T-helper 22 cell (primary cell): ENCODE measurements at places on chromosomes 4 and X.

- DNase-seq = no peak
Observed at GRCh38 chrX:148593146-148593545, 92.7 kb downstream of the AFF2 start.

- DNase-seq = no peak
Observed at GRCh38 chrX:45845142-45845541, 644.5 kb upstream of the DIPK2B start.

DNA sequence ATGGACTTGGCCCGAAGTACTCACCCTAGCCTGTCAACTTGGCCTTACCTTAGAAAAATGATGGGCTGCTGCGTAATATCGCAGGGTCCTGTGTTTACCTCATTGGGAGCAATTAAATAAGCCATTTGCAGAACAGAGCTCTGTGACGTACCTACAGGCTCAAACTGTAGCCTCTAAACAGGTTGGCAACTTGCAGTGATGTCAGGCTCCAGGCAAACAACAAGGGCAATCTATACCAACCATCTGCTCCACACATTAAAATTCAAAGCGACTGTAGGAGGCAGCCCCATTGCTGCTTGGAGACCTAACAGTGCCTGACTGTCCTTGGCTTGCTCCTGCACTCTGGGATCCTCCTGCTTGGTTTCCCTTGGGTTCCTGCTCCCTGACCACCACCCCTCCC is 17.2 kb downstream of the VGLL1 start:
- no peak for DNase-seq

- DNase-seq = no peak
Observed at GRCh38 chr4:162644346-162644745, 480.5 kb upstream of the FSTL5 start.

DNA sequence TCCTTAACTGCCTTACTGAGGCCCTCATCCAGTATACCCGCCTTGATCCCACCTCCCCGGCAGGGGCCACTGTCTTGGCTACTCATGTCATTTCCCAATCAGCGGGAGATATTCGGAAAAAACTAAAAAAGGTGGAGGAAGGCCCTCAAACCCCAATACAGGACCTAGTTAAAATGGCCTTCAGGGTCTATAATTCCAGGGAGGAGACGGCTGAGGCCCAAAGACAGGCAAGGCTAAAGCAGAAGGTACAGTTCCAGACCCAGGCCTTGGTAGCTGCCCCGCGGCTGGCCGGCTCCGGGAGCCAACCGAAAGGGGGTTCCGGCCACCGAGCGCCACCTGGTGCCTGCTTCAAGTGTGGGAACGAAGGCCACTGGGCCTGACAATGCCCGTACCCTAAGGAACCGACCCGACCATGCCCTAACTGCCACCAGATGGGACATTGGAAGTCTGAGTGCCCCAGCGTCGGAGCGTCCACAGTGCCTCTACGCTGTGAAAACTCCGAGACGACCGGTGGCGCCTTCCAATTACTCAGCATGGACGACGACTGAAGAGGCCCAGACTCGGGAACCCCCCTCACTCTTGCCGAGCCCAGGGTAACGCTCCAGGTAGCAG is 959.6 kb downstream of the RPA4 start:
- DNase-seq = no peak

DNA sequence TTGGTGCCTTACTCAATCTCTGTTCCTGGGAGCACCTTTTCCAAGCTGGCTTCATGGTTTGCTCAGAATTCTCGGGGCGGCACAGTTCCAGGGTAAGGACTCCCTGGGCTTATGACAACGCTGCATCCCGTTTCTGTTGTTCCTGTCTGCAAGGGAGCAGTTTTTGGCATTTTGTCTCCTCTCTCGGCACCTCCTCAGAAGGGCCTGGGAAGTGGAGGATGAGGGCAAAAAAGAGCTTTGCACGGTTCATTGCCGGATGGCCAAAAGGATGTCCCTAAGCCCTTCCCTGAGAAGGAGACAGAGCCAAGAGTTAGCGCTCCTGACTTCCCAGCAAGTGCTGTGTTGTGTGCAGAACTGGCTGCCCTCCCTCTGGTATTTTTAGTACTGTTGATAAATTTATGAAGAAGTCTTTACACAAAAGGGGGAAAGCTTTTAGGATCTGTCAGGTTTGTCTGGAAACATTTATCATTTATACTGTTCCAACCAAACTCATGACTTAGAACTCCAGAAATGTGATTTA is 13.4 kb downstream of the SRD5A3 start:
- no peak for DNase-seq

DNA sequence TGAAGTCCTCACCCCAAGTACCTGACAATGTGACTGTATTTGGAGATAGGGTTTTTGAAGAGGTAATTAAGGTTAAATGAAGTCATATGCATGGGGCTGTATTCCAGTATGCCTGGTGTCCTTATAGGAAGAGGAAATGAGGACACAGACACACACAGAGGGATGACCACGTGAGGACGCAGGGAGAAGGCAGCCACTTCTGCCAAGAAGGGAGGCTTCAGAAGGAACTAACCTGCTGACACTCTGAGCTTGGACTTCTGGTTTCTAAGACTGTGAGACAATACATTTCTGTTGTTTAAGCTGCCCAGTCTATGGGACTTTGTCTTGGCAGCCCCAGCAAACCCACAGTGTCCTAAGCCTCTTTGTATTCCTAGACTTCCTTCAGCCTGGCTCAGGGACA is 3.0 kb upstream of the SLC2A9 start:
- no peak for DNase-seq

DNA sequence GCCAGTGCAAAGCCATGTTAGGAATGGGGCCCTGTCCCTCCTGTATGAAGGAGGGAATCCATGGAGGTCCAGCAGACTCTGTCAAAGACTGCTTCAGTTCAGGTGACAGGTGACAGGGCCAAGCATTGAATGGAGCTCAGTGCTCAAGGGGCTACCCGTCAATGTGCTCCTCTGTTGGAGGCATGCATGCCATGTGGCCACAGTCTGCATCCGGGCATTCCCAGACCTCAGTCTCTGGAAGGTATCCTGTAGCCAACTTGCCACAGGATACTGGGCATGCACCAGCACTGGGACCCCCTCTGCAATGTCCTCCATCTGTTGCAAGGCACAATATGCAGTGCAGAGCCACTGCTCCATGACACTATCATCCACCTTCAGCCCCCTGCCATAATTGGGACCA is 136.1 kb upstream of the GATB start:
- no peak for DNase-seq

- DNase-seq = no peak
Observed at GRCh38 chr4:137703195-137703594, 170.9 kb upstream of the PCDH18 start.

GRCh38 chr4:139210486-139210885 is 33.5 kb upstream of the ELF2 start:
- no peak for DNase-seq

- DNase-seq = no peak
Observed at GRCh38 chr4:20251031-20251795, 492 bp upstream of the SLIT2 start.

- no peak for DNase-seq
Observed at GRCh38 chrX:2677764-2678163, 13.3 kb upstream of the CD99 start.

DNA sequence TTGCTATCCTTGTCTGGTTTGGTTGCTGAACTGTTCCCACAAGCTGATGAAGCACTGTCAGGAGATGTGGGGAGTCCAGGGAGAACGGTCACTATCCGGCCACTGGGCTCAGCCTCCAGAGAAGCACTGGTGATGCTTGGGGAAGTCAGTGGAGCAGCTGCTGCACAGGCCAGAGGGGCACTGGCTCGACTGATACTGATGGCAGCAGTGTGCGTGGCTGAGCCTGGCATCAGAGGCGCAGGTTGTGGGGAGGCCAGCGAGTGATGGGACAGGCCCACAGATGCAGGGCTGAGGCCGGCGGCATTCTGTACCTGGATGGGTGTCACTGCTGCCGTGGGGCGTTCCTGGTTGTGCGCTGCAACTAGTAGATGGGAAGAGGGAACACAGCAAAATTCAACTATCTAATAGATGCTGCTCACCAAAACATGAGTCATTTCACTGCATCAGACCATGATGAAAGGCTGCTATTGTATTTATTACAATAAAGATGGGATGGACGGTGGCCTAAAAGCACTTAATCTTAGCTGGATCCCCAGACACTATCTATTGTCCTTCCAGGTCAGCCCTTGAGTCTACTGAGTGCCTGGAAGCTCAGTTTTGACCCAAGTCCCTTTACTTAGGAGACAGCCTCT is 106.3 kb upstream of the CBR4 start:
- DNase-seq = no peak

DNA sequence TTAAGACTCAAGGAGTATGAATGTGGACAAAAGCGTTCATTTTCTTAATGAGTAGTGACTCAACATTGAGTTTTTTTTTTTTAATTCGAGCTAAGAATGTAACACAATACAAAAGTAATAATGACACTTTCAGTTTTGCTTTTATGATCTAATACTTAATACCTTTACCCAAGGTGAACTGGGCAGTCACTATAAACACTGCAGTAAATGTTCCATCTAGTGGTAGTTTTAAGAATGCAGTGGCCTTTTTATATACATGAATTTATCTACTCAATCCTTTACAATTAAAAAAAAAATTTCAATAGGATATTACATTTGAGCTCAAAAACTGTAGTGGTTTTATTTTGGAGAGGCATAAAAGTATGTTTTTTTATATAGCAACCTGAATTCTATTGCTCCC is 33.9 kb downstream of the PDK3 start:
- no peak for DNase-seq

DNA sequence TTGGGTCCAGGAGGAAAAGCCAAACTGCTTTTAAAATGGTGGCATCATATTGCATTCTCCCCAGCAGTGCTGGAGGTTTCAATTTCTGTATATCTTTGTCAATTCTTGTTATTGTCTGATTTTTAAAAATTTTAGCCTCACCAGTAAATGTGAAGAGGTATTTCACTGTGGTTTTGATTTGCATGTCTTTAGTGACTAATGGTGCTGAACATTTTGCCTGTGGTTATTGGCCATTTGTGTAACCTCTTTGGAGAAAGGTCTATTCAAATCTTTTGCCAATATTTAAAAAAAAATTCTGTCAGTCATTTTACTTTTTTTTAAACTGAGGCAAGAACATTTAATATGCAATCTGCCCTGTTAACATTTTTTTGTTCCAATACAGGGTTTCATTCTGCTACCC is 322.1 kb downstream of the TLL1 start:
- no peak for DNase-seq

DNA sequence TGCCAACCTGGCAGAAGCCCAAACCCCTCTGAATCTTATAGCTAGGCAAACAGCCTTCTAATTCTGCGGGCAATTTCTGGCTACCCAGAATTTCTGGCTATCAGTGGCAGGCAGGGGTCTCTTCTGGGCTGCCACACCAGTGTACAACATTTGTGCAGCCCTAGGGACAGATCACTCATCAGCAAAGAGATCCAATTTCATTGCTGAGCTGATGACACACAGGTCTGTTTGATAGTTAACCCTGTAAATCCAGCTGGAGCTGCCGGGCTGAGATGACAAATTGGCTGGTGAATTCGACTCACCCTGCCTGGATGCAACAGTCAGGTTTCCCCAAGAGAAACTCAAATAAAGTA is 2.4 kb downstream of the MID1 start:
- DNase-seq = no peak

- DNase-seq = no peak
Observed at GRCh38 chrX:50838820-50839600, 25.0 kb upstream of the SHROOM4 start.

GRCh38 chr4:182600093-182600492 is 317.1 kb downstream of the DCTD start:
- DNase-seq = no peak

- no peak for DNase-seq
Observed at GRCh38 chrX:134547047-134547679, 87.2 kb downstream of the HPRT1 start.

- DNase-seq = no peak
Observed at GRCh38 chrX:133654811-133655210, 239.5 kb upstream of the GPC4 start.

GRCh38 chr4:137394018-137394417 is 138.3 kb downstream of the PCDH18 start:
- no peak for DNase-seq

DNA sequence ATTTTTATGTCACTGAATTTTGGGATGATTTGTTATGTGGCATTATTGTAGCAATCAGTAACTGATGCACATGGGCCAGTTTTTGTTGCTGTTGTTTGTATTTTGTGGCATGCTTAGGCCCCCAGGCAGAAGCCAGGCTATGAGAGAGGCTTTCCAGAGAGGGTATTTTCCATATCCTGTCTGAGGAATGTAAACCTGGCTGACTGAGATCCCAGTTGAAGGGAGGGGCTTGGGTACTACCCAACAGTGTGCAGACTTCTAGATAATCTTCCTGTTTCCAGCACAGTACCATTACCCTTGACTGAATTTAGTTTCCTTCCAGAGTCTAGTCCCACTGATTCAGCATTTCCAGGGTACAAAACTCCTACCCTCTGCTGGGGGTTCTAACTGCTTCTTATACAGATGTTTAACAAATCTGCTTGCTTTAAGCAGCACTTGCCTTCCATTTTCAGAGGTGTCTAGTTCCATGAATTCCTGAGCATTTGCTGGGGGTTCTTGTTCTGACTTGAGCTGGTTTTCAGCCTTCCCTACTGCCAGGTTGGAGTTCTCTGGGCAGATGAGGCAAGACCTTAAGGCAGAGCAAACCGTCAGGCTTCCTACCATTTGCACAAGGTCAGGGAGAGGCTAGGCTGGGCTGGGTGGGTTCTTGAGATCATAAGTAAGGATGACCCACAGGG is 104.7 kb upstream of the EGFL6 start:
- no peak for DNase-seq

DNA sequence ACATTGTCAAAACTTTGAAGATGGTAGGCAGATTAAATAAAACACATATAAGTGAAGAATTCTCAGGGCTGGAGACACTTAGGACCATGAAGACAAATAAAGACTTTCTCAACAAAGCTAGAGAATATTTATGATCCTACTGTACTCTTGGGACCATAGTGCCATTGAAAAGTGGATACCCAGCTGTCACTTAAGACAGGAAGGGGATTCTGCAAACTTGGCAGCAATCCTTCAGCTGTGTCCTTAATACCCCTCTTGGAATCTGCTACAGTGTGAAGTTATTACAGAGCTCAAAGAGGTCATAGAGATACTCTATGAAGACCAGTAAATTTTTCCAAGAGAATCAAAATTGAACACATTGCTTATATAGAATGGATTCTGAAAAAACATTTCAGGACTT is 24.3 kb downstream of the PDE5A start:
- no peak for DNase-seq

- DNase-seq = no peak
Observed at GRCh38 chr4:76235915-76236314, 15.6 kb upstream of the FAM47E start.

GRCh38 chrX:75623535-75623934 is 100.7 kb upstream of the ZDHHC15 start:
- no peak for DNase-seq

- no peak for DNase-seq
Observed at GRCh38 chrX:47637546-47638195, 7.9 kb upstream of the CFP start.

DNA sequence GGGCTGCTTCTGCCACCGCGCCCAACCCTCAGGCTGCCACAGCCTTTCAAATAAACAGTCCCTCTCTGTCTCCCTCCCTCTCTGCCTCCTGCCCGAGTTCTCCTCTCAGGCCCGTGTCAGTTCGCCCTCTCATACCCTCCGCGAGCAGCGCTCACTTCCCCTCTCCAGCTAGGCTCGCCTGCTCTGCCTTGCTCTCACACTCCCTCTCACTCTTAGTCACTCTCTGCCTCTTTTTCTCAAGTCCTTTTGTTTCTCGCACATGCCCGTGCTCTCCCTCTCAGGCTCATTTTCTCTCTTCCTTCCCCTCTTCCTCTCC is 3.2 kb downstream of the EFNB1 start:
- DNase-seq = no peak

- no peak for DNase-seq
Observed at GRCh38 chr4:1873291-1873690, 2.1 kb downstream of the NSD2 start.
